H9 (cell line): ENCODE measurements at places on chromosomes 6 and 20.

- no peaks in the 10 kb centered on the region for H3K27me3 ChIP-seq
- H3K36me3 ChIP-seq: no peaks in the 10 kb centered on the region
- H3K4me1 ChIP-seq: no peaks in the 10 kb centered on the region
- no peak overlapping the region for H3K27ac ChIP-seq
These were observed 210.0 kb upstream of the PRDM1 start for GRCh38 chr6:105875974-105876640.

DNA sequence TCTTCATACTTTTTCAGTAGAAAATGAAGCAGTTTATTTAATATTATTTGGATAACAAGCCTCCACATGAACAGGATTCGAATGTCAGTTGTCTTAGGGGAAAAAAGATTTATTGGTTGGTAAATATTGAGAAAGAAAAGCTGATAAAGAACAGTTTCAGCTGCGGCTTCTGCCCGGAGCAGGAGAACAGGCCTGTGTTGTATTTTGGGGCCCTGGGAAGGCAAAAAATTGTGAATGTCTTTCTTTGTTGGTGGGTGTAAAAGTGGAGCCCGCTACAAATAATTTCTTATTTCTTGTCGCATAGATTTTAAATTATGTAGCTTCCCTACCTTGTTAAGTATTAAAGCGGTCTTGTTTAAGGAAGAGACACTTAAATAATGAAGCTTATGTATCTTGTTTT is 90.5 kb upstream of the PAX1 start:
- no peak for DNase-seq
- H3K27me3 ChIP-seq: no peaks in the 10 kb centered on the region

DNA sequence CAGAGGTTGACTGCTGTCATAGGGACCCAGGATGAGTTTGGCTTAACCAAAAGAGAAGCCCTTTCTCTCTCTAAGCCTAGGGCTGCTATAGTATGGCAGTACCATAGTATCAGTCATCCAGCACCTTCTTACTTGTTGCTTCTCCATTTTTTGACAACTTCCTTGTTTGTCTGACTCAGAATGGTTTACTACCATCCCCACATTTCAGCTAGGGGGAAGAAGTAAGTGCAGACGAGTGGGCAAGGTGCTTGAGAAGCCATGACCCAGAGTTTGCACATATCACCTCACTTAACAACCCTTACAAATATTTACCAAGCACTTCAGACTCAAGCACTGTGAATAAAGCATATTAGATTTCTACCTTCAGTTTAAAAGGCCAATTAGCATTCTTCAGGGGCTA is 289.9 kb upstream of the TSHZ2 start:
- no peaks in the 10 kb centered on the region for H3K36me3 ChIP-seq
- no peak overlapping the region for H3K4me3 ChIP-seq
- H3K4me1 ChIP-seq: no peaks in the 10 kb centered on the region
- no peak for DNase-seq
- no peaks in the 10 kb centered on the region for H3K27me3 ChIP-seq

DNA sequence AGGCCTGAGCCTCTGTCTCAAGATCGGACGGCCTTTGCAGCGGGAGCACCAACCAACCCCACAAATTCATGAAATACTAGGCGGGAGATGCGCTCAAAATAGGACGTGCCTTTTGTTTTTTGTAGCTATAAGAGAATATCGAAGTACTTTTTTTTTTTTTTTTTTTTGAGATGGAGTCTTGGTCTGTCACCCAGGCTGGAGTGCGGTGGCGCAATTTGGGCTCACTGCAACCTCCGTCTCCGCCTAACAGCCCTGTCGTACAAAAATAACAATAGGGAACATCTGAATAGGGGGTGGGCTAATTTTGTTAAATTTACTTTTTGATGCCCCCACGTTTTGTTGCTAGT is 5.9 kb upstream of the TUBB2A start:
- no peaks in the 10 kb centered on the region for H3K36me3 ChIP-seq
- DNase-seq: no peak
- no peaks in the 10 kb centered on the region for H3K27me3 ChIP-seq
- peak overlapping the region; percentile 81 for H3K4me3 ChIP-seq
- no peak overlapping the region for H3K27ac ChIP-seq
- H3K4me1 ChIP-seq: peaks cover 26% of the 10 kb centered on the region

GRCh38 chr6:170045563-170045960 is 245.3 kb downstream of the DLL1 start:
- no peak for DNase-seq
- peaks cover 12% of the 10 kb centered on the region for H3K36me3 ChIP-seq
- H3K4me1 ChIP-seq: no peaks in the 10 kb centered on the region
- H3K27me3 ChIP-seq: no peaks in the 10 kb centered on the region
- no peak overlapping the region for H3K27ac ChIP-seq

DNA sequence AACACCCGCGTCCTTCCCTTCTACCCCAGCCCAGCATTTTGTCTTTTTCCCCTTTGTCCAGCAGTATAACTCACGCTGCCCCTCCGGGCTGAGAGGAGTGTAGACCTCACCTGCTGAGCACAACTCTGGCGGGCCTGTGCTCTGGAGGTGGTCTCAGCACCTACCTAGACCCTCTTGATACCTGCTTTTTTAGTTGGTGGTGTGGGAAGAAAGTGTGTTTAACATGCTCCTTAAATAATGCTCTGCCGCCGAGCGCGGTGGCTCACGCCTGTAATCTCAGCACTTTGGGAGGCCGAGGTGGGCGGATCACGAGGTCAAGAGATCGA is 1.4 kb upstream of the TRIM26 start:
- peaks cover 7% of the 10 kb centered on the region; the same call in 1 of the 2 replicates for H3K4me1 ChIP-seq
- DNase-seq: no peak
- peak overlapping the region; percentile 96 for H3K4me3 ChIP-seq
- no peaks in the 10 kb centered on the region; the same call in 2 of the 3 replicates for H3K36me3 ChIP-seq
- no peak overlapping the region for H3K27ac ChIP-seq

GRCh38 chr6:159421586-159421985 is 252.4 kb downstream of the FNDC1 start:
- no peaks in the 10 kb centered on the region for H3K36me3 ChIP-seq
- no peak overlapping the region for H3K27ac ChIP-seq
- H3K4me1 ChIP-seq: no peaks in the 10 kb centered on the region
- peak; percentile 31 for DNase-seq
- H3K4me3 ChIP-seq: no peak overlapping the region
- no peaks in the 10 kb centered on the region for H3K27me3 ChIP-seq

- H3K27ac ChIP-seq: no peak overlapping the region
- no peaks in the 10 kb centered on the region for H3K27me3 ChIP-seq
- H3K4me1 ChIP-seq: no peaks in the 10 kb centered on the region; the same call in 1 of the 2 replicates
- no peak overlapping the region for H3K4me3 ChIP-seq
These were observed 499.3 kb downstream of the CDKAL1 start for GRCh38 chr6:21033575-21034026.

DNA sequence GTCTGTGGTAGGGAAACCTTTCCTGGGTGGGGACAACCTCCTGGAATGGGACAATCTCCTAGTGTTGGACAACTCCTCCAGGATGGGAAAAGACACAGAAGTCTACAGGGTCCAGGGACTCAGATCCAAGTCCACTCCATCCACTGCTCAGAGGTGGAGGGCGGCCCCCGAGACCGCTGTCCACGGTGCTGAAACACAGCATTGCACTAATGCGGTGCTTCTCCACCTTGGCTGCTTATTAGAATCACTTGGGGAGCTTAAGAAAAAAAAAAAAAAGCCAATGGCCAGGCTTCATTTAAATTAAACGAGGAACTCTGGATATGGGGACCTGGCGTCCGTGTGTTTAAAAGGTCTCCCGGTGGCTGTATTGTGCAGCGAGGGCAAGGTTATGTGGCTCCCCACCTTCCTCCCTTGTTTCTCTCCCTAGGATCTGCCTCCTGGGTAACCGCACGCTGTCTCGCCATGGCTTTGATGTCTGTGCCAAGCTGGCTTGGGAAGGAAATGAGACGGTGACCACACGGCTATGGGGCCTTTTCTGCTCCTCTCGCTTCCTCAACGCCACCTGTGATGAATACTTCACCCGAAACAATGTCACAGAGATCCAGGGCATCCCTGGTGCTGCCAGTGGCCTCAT is 12.0 kb downstream of the SLC12A5 start:
- H3K4me1 ChIP-seq: no peaks in the 10 kb centered on the region; the same call in 1 of the 2 replicates
- H3K27me3 ChIP-seq: peaks cover 3% of the 10 kb centered on the region; the same call in 1 of the 2 replicates
- no peak overlapping the region for H3K27ac ChIP-seq
- no peaks in the 10 kb centered on the region for H3K36me3 ChIP-seq
- H3K4me3 ChIP-seq: no peak overlapping the region
- DNase-seq: peak; percentile 79

DNA sequence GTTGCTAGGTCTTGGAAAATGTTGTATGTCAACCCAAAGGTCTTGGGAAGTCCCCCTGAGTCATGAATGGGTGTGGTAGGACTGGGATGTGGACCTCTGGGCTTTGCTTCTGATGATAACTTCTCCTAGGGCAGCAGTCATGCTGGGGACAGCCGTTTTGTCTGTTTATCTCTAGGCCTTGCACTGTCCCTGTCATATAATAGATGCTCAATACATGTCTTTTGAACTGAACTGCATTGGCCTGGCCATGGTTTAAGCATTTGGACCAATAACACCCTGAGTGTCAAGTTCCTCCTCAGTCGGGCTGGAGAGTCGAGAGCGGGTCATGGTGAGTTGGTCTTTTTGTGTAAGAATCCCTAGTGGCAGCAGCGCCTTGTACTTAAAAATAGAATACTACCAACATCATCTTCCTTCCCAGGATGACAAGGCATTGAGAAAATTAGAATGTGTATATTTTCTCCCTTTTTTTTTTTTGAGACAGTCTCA is 43.1 kb downstream of the E2F3 start:
- no peak for DNase-seq
- H3K27me3 ChIP-seq: no peaks in the 10 kb centered on the region
- no peak overlapping the region for H3K4me3 ChIP-seq
- peaks cover 4% of the 10 kb centered on the region; the same call in 1 of the 2 replicates for H3K4me1 ChIP-seq
- peaks cover 13% of the 10 kb centered on the region for H3K36me3 ChIP-seq

GRCh38 chr6:41568585-41569384 is 22.6 kb downstream of the FOXP4 start:
- no peak overlapping the region for H3K27ac ChIP-seq
- no peak overlapping the region for H3K4me3 ChIP-seq
- no peak for DNase-seq
- H3K36me3 ChIP-seq: peaks cover 30% of the 10 kb centered on the region
- peaks cover 14% of the 10 kb centered on the region for H3K4me1 ChIP-seq
- no peaks in the 10 kb centered on the region for H3K27me3 ChIP-seq

DNA sequence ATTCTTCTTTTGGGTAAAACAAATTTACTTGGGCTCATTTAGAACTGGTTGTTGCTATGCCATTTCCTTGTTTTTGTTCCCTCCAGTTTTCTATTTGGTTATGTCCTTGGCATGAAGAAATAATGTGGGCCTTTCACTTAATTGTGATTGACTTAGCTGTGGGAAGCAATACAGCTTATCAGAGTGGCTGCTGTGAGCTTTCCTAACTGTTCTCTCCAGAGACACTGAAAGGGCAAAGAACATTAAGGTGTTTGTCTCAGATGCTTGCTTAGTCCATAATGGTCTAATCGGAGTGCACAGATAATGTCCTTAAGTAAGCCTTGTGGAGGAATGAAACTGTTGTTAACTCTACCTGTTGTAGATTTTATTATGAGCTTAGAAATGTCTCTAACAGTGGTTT is 56.6 kb downstream of the SH3BGRL2 start:
- H3K4me3 ChIP-seq: no peak overlapping the region
- peaks cover 8% of the 10 kb centered on the region for H3K36me3 ChIP-seq
- no peak overlapping the region for H3K27ac ChIP-seq
- no peak for DNase-seq
- H3K27me3 ChIP-seq: no peaks in the 10 kb centered on the region

DNA sequence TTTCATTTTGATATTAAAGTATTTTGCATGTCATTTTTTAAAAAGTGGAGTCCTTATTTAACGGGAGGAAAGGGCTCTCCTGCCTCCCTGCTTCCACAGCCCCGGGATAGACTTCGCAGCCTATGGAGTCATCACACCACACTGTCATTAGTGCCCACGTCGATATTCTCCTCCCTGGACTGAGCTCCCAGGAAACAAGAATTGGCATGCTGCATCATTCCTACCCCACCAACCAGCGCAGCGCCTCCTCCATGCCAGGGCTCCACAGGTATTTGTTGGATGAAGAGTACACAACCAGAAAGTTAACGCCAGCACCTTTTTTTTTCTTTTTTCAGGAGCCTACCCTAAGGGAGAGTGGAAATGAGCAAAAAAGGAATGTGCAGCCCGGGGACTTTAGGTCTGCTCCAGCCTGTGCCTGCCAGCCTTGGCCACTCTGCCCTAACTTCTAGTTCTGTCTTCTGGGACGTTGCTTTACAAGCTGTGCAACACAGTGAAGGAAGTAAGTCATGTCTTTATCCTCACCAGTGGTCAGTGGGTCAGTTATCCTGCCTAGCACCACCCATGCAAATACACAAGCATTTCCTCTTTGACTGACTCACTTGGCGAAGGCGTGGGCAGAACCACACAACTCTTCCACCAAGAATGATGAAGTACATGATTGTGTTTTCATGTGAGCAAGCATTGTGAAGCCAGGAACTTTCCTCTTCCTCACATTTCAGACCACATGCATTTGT is 180.7 kb upstream of the UST start:
- H3K27ac ChIP-seq: no peak overlapping the region
- H3K4me1 ChIP-seq: no peaks in the 10 kb centered on the region
- H3K27me3 ChIP-seq: no peaks in the 10 kb centered on the region
- H3K4me3 ChIP-seq: no peak overlapping the region
- no peak for DNase-seq

DNA sequence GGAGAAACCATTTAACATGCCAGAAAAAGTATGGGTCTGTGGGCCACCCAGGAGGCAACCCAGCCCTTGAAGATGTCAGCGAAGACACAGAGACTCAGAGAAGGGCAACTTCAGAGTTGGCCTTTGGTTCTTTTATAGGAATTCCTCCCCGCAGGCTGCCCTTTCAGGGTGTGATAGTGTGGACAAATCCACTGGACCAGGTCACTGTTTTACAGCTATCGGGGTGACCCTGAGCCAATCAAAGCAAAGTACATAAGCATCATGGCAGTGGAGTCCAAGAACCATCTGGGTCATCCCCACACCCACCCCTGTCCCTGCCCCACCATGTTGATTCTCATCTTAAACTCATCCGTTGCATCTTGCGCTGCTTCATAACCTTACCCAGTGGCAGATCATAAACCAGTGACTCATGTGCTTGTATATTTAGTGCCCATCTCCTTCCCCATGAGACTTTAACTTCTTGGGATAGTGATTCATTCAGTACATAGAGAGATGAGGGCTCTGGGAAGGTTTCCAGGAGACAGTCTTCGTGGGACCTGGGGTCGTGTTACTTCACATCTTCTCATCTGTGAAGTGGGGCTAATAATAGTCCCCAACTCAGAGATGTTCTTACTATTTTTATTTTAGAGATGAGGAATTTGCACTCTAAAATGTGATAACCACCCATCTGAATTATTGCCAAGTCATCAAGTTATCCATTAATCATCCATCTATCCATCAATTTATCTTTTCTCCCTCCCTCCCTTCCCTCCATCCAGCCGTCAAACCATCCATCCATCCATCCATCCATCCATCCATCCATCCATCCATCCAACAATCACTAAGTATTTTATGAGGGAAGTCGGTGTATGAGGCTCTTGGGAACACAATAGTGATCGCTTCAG is 51.0 kb downstream of the EDN3 start:
- DNase-seq: no peak
- H3K27ac ChIP-seq: no peak overlapping the region
- H3K27me3 ChIP-seq: no peaks in the 10 kb centered on the region; the same call in 1 of the 2 replicates
- no peaks in the 10 kb centered on the region for H3K36me3 ChIP-seq
- no peak overlapping the region for H3K4me3 ChIP-seq
